ENCODE measurements at places on chromosomes 5 and 9.

DNA sequence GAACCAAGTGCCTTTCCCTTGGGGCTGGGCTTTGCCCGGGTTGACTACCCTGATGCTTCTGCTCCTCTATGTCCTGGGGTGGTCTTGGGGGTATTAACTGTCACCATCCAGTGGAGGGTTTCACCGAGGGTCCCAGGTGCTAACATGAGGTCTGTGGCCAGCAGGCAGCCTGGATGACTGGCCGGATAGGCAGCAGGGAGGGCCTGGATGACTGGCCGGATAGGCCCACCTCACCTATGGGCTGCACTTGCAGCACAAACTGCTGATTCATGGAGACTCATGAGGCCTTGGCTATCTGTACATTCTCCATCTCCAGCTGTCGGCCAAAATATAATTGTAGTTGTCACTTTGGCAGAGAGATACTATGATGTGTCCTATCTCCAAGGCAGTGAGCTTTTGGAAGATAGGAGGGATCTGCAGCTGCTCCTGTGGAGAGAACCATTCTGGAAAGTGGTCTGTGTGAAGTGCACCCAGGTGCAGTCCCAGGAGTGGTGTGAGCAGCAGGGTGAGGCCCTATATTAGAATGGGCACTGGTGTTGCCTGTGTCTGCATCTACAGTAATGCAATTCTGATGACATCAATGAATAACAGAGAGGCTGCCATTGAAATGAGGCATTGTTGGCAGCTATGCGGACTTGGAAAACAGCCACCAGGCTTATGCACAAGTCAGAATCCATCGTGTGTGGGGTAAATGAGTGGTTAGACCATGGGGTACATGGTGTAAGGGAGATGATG is 26.3 kb upstream of the CDKN2AIPNL start:
- no peak for DNase-seq

- no peak for DNase-seq
Measured at GRCh38 chr9:35844628-35845270, 15.7 kb downstream of the TMEM8B start.

DNA sequence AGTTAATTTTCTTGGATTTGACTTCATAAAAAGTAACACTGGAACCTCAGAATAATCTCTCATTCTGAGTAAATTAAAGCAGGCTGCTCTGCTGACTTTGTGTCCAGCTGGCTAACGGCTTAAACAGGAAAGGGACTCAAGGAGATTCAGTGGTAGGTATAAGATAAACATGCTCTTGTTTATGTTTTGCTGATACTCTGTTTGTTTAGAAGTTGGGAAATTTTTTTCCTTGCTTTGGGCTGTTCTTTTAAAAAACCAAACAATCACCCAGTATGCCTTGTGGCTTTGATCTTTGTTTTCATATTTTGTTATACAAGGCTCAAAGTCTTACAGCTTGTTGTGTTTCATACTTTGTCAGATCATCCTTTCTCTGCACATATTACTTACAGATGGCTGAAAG is 237.6 kb upstream of the RIOK2 start:
- no peak for DNase-seq

GRCh38 chr5:36208786-36209185 is 32.9 kb downstream of the NADK2 start:
- DNase-seq: no peak

- DNase-seq: no peak
Measured at GRCh38 chr9:20995616-20996015, 35.8 kb downstream of the HACD4 start.

- no peak for DNase-seq
Measured at GRCh38 chr9:14752871-14753270, 30.3 kb upstream of the CER1 start.

DNA sequence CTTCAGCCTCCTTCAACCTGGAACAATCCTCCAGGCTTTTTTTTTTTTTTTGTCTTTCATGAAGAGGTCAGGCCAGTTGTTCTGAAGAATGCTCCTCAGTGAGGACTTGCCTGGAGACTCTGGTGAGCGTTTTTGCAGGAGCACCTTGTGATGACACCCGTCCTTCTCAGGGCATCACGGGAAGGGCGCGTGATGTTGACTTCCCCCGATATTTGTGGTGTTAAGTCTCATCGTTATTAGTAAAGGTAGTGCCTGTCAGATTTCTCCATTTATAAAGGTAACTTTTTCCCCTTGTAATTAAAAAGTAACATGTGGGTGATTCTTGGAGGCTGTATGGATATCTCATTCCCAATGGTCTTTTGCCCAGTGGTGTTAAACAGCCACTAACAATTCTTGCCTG is 11.1 kb upstream of the PSMB7 start:
- DNase-seq: no peak

DNA sequence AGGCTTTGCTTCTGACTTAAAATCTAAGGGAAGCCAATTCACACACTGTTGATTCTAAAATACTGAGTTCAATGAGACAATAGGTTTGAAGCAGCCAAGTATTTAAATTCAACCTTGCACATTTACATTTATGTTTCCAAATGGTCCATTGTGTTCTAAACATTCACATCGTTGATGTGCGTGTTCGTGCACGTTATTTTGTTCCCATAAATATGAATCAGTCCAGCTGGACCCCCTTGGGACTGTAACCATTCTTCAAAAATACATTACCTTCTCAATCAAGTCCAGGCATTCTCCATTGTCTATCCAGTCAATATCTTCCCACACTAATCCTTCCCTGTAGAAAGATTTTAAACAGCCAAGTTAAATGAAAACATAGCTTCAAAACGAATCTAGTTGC is 146.4 kb upstream of the RETREG1 start:
- no peak for DNase-seq

Data from NCI-H1436 treated with DMSO at 0.1 percent for 48 hours (cell line).